ENCODE measurements at places on chromosomes 13 and 19.

DNA sequence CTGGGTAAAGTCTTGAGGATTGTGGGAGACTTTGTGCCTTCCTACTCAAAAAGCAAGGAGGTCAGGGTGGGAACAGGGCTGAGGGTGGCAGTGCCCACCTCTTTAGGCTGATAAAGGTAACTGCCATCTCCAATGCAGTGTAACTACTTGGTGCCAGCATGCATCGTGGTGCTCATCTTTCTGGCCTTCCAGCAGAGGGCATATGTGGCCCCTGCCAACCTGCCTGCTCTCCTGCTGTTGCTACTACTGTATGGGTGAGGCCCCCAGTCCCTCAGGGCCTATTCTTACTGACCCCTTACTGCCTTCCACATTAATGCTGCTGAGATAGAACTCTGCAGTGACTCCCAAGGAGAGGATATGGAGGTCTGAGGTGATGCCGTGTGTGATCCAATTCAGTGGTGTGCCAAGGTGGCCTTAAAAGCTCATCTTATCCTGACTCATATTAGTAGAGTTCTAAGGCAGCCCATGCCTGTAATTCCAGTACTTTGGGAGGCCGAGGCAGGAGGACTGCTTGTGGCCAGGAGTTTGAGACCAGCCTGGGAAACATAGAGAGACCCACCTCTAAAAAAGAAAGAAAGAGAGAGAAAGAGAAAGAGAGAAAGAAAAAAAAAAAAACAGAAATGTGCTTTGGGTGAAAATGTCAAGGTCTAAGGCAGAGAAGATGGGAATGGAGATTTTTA is 9.7 kb upstream of the ARHGAP45 start:
- no peaks in the 10 kb centered on the region for H3K27me3 ChIP-seq
- no peak for DNase-seq
- no peak overlapping the region for H3K4me3 ChIP-seq
- no peaks in the 10 kb centered on the region for H3K4me1 ChIP-seq

DNA sequence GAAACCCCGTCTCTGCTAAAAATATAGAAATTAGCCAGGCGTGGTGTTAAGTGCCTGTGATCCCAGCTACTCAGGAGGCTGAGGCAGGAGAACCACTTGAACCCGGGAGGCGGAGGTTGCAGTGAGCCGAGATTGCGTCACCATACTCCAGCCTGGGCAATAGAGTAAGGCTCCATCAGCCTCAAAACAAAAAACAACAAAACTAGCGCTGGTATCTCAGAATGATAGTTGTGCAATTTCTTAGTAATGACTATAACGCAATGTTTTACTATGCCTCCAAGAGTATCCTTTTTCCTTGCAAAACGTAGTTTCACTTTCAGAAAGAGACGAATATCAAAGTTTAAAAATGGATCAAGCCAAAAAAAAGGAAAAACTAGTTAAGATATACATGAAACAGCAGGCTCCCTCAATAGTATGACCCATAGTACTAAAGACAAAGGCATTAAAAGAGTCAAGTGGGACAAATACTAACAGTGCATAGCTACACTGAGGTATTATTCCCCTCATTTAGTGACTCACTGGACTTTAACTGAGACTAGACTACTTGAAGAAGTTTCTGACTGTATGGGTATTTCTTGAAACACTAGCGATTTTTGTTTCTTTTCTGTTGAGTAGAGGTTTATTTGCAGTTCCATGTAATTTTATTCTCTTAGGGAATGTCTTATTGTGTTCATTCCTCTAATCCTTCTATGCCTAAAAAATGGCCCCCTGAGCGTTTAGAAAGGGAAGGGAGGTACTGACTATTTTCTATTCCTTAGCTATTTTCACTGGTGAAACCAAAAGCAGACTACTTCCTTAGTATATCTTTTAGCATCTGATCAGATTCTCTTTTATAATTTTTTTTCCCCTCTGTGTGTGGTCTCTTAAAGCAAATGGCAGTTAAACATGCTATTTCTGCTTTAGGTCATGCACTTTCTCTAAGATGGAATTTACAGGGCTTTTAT is 10.4 kb upstream of the ITM2B start:
- H3K27ac ChIP-seq, result peak overlapping the region; percentile 72
- peaks cover 18% of the 10 kb centered on the region for H3K4me1 ChIP-seq
- no peak for DNase-seq
- H3K27me3 ChIP-seq, result no peaks in the 10 kb centered on the region
- H3K4me3 ChIP-seq, result peak overlapping the region; percentile 35

GRCh38 chr13:54768214-54768613 is 1739.6 kb downstream of the OLFM4 start:
- DNase-seq, result no peak
- no peaks in the 10 kb centered on the region for H3K4me1 ChIP-seq
- H3K27me3 ChIP-seq, result no peaks in the 10 kb centered on the region
- no peak overlapping the region for H3K27ac ChIP-seq
- no peak overlapping the region for H3K4me3 ChIP-seq

DNA sequence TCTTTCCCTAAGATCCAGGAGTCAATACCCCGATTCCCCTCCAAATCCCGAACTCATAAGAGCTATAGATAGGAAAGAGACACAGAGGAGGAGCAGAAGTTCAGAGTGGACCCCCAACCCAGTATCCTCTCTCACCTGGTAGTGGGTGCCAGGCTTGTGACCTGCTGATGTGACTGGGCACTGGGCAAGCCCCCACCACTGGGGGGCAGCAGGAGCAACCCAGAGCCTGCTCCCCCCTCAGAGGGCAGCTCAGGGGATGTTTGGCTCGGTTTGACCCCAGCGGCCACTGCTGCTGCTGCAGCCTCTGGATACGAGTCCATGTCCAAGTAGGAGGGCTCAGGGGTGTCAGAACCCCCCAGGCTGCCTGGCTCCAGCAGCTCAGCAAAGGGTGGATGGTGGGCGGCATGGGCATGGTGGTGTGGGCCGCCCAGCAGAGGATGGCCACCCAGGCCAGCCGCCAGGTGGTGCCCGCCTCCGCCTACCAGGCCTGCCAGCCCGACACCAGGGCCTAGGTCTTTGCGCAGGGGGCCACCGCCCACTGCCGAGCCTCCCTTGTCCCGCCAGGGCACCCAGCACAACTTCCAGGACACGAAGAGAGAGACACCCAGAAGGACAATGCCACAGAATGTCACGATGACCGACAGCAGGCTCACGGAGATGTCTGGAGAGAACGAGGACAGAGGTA is 7.4 kb downstream of the SYT3 start:
- no peak overlapping the region for H3K27ac ChIP-seq
- H3K4me1 ChIP-seq, result no peaks in the 10 kb centered on the region
- no peak for DNase-seq

- H3K4me3 ChIP-seq, result no peak overlapping the region
- H3K27me3 ChIP-seq, result no peaks in the 10 kb centered on the region
- no peak for DNase-seq
- peaks cover 21% of the 10 kb centered on the region for H3K4me1 ChIP-seq
- no peaks in the 10 kb centered on the region for H3K36me3 ChIP-seq
Observed at GRCh38 chr13:23705583-23705982, 135.4 kb downstream of the TNFRSF19 start.

GRCh38 chr19:51084505-51084904 is 1.8 kb upstream of the KLK14 start:
- no peak overlapping the region for H3K4me3 ChIP-seq
- H3K27ac ChIP-seq, result no peak overlapping the region
- peaks cover 3% of the 10 kb centered on the region for H3K4me1 ChIP-seq
- H3K27me3 ChIP-seq, result peaks cover 4% of the 10 kb centered on the region

DNA sequence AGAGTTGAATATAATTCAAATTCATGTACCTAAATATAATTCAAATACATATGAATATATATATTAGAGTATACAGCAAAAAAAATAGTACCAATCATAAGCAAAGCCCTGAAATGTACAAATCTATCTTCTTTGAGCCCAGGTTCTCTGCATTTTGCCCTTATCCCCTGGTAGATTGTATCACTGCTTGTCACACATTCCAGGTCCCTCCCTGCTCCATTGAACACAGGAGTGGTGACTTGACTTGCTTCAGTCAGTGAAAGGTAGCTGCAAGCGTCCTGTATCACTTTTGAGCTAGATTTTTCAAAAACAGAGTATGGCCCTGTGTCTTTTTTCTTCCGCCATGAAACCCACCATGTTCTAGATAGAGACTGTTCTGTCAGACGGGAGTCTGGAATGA is 369.4 kb downstream of the LIG4 start:
- no peak overlapping the region for H3K4me3 ChIP-seq
- no peaks in the 10 kb centered on the region for H3K4me1 ChIP-seq
- H3K27ac ChIP-seq, result no peak overlapping the region
- DNase-seq, result no peak
- H3K27me3 ChIP-seq, result no peaks in the 10 kb centered on the region

DNA sequence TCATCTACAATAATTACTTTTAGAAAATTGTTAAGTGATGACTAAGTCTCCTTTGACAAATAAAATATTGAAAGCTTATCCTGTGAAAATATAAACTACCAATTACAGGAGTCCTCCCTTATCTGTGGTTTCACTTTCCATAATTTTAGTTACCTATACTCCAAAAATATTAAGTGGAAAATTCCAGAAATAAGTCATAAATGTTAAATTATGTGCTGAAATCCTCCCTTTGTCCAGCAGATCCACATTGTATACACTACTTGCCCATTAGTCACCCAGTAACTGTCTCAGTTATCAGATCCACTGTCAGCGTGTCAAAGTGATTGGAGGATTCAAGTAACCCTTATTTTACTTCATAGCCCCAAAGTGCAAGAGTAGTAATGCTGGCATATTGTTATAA is 98.1 kb downstream of the SERP2 start:
- no peak overlapping the region for H3K4me3 ChIP-seq
- no peak for DNase-seq
- no peaks in the 10 kb centered on the region for H3K36me3 ChIP-seq
- H3K27ac ChIP-seq, result no peak overlapping the region
- H3K27me3 ChIP-seq, result no peaks in the 10 kb centered on the region

DNA sequence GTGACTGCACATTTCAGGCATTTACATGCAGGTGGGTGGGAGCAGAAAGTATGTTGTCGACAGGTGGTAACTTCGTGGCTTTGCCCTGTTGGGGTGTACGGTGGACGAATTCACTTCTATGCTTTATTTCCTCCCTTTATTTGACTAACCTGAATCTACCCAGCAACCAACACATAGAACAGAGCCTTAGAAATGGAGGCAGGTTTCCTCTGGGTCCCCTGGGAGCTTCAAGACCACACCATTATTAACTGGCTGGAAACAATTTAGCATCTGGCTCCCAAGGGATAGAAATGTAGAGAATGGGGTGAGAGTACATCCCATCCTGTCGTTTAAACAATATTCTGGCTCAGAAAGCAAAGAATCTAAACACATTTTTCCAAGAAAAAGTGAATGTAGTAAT is 244.4 kb downstream of the DLEU7 start:
- DNase-seq, result no peak
- no peak overlapping the region for H3K27ac ChIP-seq
- H3K36me3 ChIP-seq, result no peaks in the 10 kb centered on the region
- no peaks in the 10 kb centered on the region for H3K27me3 ChIP-seq
- no peaks in the 10 kb centered on the region for H3K4me1 ChIP-seq

Data from suprapubic skin (tissue), 4 donors.